Activated CD4-positive, alpha-beta T cell treated with anti-CD3 and anti-CD28 coated beads, Interleukin-2, amount 50 U/mL, for 24 hours (primary cell): ENCODE measurements at places on chromosomes 4 and X.

- DNase-seq: no peak
Observed at GRCh38 chrX:119687661-119688413, 5.1 kb downstream of the SEPTIN6 start.

DNA sequence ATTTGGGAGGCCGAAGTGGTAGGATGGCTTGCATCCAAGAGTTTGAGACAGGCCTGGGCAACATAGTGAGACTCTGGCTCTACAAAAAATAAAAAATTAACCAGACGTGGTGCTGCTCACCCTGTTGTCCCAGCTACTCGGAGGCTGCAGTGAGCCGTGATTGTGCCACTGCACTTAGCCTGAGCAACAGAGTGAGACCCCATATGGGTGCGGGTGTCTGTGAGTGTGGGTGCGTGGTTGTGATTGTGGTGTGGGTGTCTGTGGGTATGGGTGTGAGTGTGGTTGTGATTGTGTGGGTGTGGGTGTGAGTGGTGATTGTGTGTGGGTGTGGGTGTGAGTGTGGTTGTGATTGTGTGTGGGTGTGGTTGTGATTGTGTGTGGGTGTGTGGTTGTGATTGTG lies 114.6 kb downstream of the UBE2K start:
- DNase-seq: no peak

DNA sequence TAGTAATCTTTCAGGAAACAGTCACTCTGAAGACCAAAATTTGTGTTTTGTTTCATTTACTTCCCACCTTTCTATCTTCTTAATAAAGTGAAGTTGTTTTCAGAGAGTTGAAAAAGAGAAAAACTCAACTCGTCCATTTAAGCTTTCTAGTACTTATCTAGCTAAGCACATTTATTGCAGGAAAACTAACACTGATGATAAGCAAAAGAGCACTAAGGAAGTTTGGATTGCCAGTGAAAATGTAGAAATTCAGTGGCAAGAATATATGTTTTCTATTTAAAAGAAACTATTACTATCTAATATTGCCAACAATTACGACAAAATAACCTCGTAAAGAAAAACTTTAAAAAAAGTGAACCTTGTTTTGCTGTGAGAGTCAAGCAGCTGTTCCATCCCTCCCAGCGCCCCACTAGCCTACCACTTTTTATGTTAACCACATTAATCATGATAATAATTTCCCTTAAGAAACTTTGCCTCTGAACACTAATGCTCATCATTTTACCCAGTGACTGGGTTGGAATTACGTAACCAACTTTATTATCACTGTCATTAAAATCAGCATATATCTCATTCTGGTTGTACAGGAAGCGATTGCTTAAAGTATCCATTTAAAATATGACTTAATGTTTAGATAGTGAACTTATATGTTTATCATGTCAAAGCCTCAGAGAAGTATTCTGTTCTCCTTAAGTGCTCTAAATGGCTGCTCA lies 24.8 kb downstream of the SPRY1 start:
- DNase-seq: no peak

- DNase-seq: no peak
Observed at GRCh38 chr4:102687982-102688433, 72.8 kb downstream of the MANBA start.

GRCh38 chr4:156754832-156755570 lies 216.6 kb downstream of the PDGFC start:
- no peak for DNase-seq

- no peak for DNase-seq
Observed at GRCh38 chr4:149794352-149794751, 21.3 kb downstream of the IQCM start.
